ENCODE measurements at places on chromosomes 2 and 18.

GRCh38 chr2:20976527-20976926, 67.3 kb downstream of the APOB start:
- no peak overlapping the region for H3K4me3 ChIP-seq
- no peak for DNase-seq
- no peaks in the 10 kb centered on the region for H3K36me3 ChIP-seq

- H3K4me1 ChIP-seq: no peaks in the 10 kb centered on the region
- no peaks in the 10 kb centered on the region for H3K27me3 ChIP-seq
- H3K4me3 ChIP-seq: no peak overlapping the region
- no peak overlapping the region for H3K27ac ChIP-seq
Measured at GRCh38 chr2:8154936-8155335, 526.9 kb upstream of the ID2 start.

DNA sequence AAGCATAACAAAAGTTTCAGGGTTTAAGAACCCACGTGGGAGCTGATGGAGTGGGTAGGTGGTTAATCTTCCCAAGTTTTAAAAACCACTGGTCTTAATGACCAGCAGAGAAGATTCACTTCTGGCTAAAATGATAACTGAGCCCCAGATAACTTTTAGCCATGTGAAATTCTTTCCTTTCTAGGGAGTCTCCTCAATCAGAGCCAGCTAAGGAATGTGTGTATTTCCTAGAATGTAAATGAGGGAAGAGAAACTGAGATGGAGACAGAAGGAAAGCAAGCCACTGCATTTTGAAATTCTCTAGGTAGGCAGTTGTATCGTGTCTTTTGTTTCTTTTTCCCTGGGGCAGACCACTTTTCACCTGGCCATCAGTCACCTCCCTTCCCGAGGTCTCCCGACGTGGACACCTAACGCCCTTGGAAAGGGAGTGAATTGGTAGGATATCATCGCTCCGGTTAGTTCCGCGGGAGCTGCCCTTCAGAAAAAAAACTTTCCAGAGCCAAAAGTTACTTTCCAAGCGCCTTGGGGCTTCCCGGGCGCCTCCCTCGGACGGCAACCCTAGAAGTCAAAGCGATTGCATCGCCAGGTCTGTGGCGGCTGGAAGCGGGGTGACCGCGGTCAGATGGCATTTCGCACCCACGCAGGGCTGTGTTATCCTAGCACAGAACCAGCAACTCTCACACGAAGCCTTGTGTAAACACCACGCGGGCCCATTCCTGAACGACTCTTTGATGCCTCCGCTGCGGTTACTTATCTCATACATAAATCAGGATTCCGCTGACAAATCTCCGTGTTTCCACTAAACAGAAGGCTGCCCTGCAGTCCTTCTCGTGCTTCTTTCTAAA, 1.3 kb downstream of the COLEC12 start:
- no peaks in the 10 kb centered on the region for H3K4me1 ChIP-seq
- H3K4me3 ChIP-seq: peak overlapping the region; percentile 58
- H3K27me3 ChIP-seq: peaks cover under 1% of the 10 kb centered on the region

DNA sequence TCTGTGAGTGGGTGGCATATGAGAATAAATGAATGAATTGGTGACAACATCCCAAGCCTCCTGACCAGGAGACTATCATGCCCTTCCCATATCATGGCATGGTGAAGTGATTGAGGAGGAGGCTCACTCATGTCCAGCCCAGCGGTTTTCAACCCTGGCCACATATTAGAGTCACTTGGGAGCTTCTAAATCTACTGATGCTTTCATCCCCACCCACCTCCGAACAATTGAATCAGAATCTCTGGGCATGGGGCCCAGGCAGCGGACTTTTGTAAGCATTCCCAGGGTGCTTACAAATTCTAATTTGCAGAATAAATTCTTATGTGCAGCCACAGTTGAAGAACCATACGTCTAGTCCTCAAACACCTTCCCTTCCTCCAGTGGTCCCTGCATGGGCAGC, 81.7 kb upstream of the SEC11C start:
- no peaks in the 10 kb centered on the region for H3K27me3 ChIP-seq
- no peak overlapping the region for H3K27ac ChIP-seq

- no peak for DNase-seq
- H3K4me1 ChIP-seq: no peaks in the 10 kb centered on the region
- H3K27ac ChIP-seq: no peak overlapping the region
- H3K27me3 ChIP-seq: no peaks in the 10 kb centered on the region
Measured at GRCh38 chr2:126839796-126840195, 58.9 kb upstream of the TEX51 start.

GRCh38 chr2:102615620-102616436, 3.5 kb upstream of the SLC9A2 start:
- H3K4me3 ChIP-seq: no peak overlapping the region
- H3K27me3 ChIP-seq: peaks cover 2% of the 10 kb centered on the region
- peak; percentile 78 for DNase-seq
- no peaks in the 10 kb centered on the region for H3K4me1 ChIP-seq

- H3K4me1 ChIP-seq: no peaks in the 10 kb centered on the region
- no peaks in the 10 kb centered on the region for H3K27me3 ChIP-seq
- H3K4me3 ChIP-seq: no peak overlapping the region
- DNase-seq: no peak
Measured at GRCh38 chr18:7512348-7512747, 54.8 kb upstream of the PTPRM start.

DNA sequence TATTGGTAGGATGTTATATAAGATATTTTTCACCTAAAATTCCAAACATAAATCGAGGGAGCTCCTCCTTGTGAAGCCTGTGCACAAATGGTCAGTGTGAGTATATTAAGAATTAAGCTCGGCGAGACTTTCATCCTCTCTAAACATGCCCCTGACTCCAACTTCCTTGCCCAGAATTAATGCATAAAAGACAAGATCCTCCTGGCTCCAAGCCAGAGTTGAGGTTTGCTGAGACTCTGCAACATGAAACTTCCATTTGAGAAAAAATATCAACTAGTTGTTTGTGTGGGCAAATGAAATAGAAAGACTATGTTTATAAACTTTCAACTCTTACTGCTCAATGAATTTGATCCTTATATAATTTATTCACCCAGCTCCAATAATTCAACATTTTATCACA, 68.1 kb downstream of the CCDC178 start:
- H3K27ac ChIP-seq: no peak overlapping the region
- H3K4me1 ChIP-seq: no peaks in the 10 kb centered on the region
- DNase-seq: no peak
- H3K36me3 ChIP-seq: no peaks in the 10 kb centered on the region
- no peak overlapping the region for H3K4me3 ChIP-seq

DNA sequence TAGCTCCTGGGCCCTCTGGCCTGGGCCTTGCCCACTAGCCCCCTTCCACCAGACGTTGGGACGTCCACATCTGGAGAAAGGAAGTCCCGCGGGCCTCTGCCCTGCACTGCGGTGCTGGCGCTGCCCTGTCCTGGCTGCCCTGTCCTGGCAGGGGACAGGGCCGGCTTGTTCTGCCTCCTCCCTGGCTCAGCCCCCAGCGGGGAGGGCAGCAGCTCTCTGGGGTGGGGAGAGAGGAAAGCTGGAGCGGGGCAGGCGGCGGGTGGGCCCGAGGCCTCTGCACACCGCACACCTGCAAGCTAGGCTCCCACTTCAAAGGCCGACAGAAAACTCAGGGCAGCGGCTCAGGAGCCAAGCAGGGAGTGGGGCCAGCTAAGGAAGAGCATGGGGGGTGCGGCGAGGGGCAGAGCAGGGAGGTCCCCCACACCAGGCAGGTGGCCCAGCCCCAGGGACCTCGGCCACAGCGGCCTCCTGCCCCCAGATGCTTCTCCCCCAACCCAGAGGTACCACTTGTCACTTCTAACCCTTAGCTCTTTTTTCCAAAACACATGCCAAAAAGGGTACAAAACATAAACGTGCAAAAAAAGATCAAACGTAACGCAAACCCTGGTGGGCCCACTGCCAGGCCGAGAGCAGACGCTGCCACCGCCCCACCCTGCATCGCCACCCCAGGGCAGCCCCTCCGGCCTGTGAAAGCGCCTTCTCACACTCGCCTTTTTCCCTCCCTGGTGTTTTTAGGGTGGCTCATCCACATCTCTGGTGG, 13.5 kb downstream of the SNED1 start:
- peak; percentile 55 for DNase-seq
- no peak overlapping the region for H3K4me3 ChIP-seq
- H3K27ac ChIP-seq: no peak overlapping the region
- no peaks in the 10 kb centered on the region for H3K27me3 ChIP-seq
- peaks cover 33% of the 10 kb centered on the region for H3K4me1 ChIP-seq

- H3K27me3 ChIP-seq: no peaks in the 10 kb centered on the region
- H3K27ac ChIP-seq: no peak overlapping the region
- no peaks in the 10 kb centered on the region for H3K4me1 ChIP-seq
- no peaks in the 10 kb centered on the region for H3K36me3 ChIP-seq
- H3K4me3 ChIP-seq: no peak overlapping the region
Measured at GRCh38 chr2:70936165-70936978, 672 bp downstream of the ATP6V1B1 start.

DNA sequence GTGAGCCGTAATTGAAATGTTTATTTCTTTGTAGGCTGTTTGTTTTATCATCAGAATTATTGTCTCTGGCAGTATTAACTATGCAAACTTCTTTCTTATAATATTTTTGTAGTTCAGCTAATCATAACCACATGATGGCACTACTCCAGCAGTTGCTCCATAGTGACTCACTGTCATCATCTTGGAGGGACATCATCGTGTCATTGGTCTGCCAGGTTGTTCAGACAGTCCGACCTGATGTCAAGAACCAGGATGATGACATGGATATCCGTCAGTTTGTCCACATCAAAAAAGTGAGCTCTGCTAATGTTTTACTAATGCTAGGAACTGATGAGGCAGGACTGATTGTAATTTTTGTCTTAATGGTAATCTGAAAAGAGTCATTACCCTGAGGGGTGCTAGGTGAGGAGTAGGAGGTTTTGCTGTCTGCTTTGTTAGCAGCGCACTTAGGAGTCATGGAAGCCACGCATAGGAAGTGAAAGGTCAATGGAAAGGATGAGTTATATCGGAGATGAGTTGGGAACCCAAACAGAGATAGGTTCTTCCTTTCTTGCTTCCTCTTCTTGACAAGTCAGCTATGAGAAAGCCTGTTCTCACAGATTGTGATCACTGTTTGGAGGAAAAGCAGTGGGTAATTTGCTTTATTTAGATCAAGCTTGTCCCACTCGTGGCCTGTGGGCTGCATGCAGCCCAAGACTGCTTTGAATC, 49.2 kb downstream of the PIKFYVE start:
- peak; percentile 31 for DNase-seq
- peaks cover 2% of the 10 kb centered on the region for H3K36me3 ChIP-seq
- H3K4me1 ChIP-seq: peaks cover 21% of the 10 kb centered on the region
- peak overlapping the region; percentile 46 for H3K27ac ChIP-seq

DNA sequence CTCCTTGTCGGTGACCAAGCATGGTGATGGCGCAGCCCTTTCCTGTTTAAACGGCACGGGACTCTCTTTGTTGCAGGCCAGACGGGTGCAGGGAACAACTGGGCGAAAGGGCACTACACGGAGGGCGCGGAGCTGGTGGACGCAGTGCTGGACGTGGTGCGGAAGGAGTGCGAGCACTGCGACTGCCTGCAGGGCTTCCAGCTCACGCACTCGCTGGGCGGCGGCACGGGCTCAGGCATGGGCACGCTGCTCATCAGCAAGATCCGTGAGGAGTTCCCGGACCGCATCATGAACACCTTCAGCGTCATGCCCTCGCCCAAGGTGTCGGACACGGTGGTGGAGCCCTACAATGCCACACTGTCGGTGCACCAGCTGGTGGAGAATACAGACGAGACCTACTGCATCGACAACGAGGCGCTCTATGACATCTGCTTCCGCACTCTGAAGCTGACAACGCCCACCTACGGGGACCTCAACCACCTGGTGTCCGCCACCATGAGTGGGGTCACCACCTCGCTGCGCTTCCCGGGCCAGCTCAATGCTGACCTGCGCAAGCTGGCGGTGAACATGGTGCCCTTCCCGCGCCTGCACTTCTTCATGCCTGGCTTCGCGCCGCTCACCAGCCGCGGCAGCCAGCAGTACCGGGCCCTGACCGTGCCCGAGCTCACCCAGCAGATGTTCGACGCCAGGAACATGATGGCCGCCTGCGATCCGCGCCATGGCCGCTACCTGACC, 17.1 kb downstream of the TUBB6 start:
- H3K36me3 ChIP-seq: peaks cover 95% of the 10 kb centered on the region
- DNase-seq: no peak
- H3K4me3 ChIP-seq: no peak overlapping the region
- H3K27me3 ChIP-seq: no peaks in the 10 kb centered on the region
- H3K4me1 ChIP-seq: peaks cover 10% of the 10 kb centered on the region

DNA sequence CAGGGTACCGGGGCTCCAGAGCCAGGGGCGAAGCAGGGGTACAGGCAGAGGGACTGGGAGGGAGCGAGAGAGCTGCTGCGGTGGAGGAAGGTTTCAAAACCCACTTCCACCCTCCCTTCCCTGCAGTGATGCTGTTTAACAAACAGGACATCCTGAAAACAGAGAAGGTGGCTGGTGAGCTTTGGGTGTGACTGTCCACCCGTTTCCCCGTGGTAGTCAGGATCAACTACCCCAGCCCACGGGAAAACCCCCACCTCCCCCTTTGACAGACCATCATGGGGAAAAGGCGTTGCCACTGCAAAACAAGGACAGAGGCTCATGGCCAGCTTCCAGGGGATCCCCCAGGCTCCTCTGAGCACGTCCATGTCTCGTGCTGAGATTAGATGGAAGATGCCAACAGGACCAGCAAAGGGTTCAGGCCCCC, 12.9 kb downstream of the TMEM185B start:
- H3K27me3 ChIP-seq: no peaks in the 10 kb centered on the region
- H3K4me1 ChIP-seq: no peaks in the 10 kb centered on the region
- H3K36me3 ChIP-seq: no peaks in the 10 kb centered on the region
- H3K4me3 ChIP-seq: no peak overlapping the region

- peak overlapping the region; percentile 98 for H3K27ac ChIP-seq
- H3K36me3 ChIP-seq: peaks cover 71% of the 10 kb centered on the region
- peak overlapping the region; percentile 87 for H3K4me3 ChIP-seq
- peaks cover 19% of the 10 kb centered on the region for H3K4me1 ChIP-seq
Measured at GRCh38 chr2:219228911-219229304, 528 bp downstream of the ATG9A start.

DNA sequence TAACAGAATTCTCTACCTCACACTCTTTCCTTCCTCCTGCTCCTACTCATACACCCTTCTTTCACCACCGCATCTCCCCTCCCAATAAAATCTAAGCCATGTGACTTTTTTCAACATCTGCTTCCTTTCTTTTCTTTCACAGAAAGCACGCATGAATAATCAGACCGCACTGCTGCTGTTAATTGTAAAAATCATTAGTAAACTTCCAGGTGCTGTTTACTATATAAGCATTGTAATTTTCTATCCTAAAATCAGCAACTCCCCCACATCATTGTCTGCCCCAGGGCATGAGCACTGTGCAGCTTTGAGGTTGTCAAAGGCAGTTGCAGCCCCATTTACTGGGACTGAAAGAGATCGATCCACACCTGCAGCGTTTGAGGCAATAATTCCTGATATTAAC, 782.6 kb upstream of the ID2 start:
- DNase-seq: no peak
- H3K4me1 ChIP-seq: no peaks in the 10 kb centered on the region
- H3K27me3 ChIP-seq: no peaks in the 10 kb centered on the region
- no peaks in the 10 kb centered on the region for H3K36me3 ChIP-seq
- H3K4me3 ChIP-seq: no peak overlapping the region

GRCh38 chr2:105428387-105429018, 29.7 kb upstream of the FHL2 start:
- H3K4me1 ChIP-seq: peaks cover 14% of the 10 kb centered on the region
- H3K27me3 ChIP-seq: no peaks in the 10 kb centered on the region
- no peak overlapping the region for H3K27ac ChIP-seq

- DNase-seq: no peak
- H3K36me3 ChIP-seq: no peaks in the 10 kb centered on the region
- H3K4me1 ChIP-seq: no peaks in the 10 kb centered on the region
- no peak overlapping the region for H3K27ac ChIP-seq
- no peak overlapping the region for H3K4me3 ChIP-seq
- no peaks in the 10 kb centered on the region for H3K27me3 ChIP-seq
Measured at GRCh38 chr18:10343778-10344177, 110.7 kb upstream of the APCDD1 start.

Measured in psoas muscle (tissue), 8 donors.